ENCODE measurements at places on chromosomes 16 and 17.

DNA sequence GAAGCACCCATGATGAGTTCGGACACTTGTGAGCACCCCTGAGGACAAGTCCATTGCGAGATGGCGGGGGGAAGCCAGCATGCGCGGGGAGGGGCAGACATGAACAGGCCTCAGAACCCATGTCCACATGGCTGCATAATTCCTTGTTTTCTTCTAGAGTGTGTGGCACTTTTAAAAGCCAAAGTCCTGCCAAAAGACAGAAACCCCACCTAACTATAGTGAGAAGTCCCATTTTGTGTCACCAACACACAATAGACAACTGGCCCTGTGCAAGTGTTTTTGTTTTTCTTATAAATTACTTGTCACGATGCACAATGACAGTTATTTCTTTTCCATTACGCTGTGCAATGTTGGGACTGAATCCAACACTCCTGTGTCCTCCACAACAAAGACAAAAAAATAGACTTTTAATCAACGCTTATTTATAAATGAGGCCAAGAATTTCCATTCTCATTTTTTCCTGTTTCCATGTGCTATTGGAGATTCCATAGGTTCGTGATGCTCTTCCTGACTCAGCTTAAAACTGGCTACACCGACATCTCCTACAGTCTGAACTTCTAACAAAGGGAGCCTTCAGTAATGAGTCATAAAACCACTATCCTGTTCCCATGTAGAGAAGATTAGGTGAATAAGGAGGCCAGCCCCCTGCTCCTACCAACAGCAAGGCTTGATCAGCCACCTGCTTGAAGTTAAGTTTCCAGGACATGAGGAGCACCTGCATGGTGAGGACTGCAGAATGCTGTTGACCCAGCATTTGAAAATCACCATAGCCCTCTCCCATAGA lies 98.9 kb downstream of the ZNF423 start:
- DNase-seq = peak; percentile 58

DNA sequence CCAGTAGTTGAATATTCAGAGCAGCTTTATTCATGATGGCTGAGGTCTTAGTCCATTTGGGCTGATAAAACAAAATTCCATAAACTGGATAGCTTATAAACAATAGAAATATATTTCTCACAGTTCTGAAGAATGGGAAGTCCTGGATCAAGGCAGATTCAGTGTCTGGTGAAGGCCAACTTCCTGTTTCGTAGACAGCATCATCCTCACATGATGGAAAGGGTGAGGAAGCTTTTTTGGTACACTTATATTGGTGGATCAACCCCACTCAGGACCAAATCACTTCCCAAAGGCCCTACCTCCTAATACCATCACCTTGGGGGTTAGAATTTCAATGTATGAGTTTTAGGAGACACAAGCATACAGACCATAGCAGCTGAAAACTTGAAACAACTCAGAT lies 224.2 kb downstream of the CYB561 start:
- no peak for DNase-seq

- DNase-seq = peak; percentile 4
Observed at GRCh38 chr16:57191056-57191571, 5.0 kb downstream of the RSPRY1 start.

DNA sequence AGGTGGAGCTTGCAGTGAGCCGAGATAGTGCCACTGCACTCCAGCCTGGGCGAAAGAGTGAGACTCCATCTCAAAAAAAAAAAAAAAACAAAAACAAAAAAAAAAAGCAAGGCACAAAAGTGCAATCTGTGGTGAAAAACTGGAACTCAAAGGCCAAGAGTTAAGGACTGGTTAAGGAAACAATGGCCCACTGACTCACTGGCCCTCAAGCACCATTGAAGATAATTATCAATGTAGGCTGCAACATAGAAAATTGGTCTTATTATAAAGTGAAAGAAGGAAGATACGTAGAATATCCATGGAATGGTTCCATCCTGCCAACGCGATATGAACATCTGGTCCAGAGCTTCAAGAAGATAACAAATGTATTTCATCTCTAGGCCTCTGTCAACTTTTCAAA lies 444.2 kb downstream of the SOX9 start:
- DNase-seq = no peak

DNA sequence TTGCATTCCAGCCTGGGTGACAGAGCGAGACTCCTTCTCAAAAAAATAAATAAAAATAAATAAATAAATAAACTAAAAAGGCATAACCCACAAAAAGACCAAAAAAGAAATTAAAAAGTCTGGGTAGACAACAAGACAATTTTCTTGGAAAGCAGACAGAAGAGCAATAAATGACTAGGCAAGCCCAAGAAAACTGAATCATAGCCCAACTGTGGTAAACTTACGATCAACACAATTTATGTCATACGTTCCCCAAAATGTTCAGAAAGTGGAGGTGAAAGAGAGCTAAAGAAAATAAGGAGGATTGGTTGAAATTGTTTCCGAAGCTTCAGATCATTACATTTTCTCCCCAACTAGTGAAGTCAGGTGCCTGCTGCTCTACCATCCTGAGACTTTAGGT lies 31.3 kb upstream of the C17orf78 start:
- no peak for DNase-seq

DNA sequence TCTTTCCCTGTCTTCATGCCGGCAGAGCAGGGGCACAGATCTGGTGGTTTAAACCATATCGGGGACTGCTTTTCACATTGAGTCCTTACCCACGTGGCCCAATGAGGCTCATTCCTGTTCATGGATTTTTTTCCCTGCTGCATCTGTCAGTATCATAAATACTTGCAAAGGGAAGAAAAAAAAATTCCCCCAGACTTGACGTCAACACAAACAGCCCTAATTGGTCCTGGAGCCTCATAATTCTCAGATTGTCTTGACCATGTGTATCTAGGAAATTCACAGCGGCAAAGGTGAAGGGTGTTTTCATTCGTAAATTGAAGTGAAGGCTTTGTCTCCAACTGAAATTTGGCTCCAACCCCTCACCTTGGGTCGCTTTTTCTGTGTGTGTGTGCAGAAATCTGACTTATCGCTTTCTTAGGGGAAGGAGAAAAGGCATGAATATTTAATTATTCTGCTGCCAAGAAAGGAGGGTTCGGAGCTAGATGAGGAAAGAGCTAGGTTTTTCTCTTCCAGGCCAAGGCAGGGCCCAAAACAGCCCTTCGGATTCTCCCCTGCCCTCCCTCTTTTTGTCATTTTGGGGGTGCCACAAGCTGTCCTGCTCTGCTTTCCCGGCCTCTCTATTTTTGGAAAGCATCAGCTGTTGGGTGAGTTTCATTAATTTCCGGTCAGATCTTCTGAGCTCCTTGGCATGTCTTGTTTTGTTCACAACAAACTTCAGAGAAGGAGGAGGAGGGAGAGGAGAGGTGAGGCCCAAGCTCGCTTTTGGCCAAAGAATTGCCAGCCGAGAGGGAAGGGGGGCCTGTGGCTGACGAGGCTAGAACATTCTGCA lies 17.8 kb upstream of the CIBAR2 start:
- DNase-seq = no peak

GRCh38 chr16:56457927-56458470 lies 6.6 kb downstream of the OGFOD1 start:
- DNase-seq = no peak

- DNase-seq = no peak
Observed at GRCh38 chr17:74525465-74525725, 5.9 kb downstream of the CD300LB start.

DNA sequence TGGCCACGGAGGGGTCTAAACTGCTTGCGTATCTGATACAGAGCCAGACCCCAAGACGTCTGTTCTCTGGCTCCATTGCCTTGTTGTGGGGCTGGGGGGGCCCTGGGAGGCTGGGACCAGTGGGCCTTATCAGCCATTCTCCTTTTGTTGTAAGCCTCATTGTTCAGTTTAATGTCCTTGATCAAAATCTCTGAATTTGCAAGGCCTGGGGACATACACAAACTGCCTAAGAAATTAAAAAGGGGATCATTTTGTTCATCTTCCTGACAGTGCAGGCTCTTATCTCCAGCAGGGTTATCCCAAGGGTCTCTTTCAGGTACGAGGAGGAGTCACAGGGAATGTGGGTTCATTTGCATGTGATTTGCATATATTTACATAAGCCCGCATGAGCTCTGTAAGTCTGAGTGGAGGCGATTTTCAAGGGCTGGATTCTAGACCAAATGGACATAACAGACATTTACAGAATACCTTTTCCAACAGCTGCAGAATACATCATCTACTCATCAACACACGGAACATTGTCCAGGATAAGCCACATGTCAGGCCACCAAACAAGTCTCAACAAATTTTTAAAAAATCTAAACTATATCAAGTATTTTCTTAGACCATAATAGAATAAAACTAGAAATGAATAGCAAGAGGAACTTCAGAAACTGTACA lies 269.8 kb downstream of the RBFOX1 start:
- no peak for DNase-seq

GRCh38 chr17:59105852-59106462 lies 723 bp downstream of the TRIM37 start:
- peak; percentile 60 for DNase-seq

DNA sequence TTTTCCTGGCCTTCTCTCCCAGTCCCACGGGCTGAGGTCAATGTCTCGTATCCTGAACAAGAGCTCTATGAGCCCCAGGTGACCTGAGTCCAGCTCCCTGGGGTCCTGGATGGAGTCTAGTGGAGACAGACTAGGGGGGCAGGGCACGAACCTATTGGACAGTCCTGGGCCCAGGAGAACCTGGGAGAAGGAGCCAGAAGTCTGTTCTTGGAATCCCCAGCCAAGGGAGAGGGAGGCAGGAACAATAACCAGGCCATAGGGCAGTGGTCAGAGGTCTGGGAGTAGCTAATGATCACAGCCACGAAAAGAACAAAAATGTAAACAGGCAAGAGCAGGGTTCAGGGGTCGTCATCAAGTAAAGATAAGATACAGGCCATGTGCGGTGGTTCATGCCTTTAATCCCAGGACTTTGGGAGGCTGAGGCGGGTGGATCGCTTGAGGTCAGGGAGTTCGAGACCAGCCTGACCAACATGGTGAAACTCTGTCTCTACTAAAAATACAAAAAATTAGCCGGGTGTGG lies 60.8 kb downstream of the COPRS start:
- DNase-seq = no peak

- DNase-seq = no peak
Observed at GRCh38 chr17:8532021-8532420, 96.3 kb downstream of the NDEL1 start.

DNA sequence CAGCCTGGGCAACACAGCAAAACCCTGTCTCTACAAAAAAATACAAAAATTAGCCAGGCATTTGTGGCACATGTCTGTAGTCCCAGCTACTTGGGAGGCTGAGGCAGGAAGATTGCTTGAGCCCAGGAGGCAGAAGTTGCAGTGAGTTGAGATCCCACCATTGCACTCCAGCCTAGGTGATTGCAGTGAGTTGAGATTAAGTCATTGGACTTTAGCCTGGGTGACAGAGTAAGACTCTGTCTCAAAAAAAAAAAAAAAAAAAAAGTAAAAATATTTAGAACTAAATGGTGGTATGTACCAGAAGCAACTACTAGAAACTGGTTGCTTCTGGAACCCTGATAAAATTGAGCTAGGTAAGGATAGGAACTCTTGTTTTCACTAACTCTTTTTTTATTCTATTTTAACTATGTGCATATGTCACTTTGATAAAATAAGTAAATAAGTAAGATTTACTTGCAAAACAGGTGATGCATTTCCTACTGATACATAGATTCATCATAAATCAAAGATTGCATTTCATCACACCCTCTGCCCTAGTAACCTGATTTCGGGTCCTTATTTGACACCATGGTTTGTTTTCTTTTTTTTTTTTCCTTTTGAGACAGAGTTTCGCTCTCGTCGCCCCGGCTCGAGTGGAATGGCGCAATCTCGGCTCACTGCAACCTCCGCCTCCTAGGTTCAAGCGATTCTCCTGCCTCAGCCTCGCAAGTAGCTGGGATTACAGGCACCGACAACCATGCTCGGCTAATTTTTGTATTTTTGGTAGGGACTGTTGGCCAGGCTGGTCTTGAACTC lies 66.0 kb downstream of the USP32 start:
- no peak for DNase-seq

DNA sequence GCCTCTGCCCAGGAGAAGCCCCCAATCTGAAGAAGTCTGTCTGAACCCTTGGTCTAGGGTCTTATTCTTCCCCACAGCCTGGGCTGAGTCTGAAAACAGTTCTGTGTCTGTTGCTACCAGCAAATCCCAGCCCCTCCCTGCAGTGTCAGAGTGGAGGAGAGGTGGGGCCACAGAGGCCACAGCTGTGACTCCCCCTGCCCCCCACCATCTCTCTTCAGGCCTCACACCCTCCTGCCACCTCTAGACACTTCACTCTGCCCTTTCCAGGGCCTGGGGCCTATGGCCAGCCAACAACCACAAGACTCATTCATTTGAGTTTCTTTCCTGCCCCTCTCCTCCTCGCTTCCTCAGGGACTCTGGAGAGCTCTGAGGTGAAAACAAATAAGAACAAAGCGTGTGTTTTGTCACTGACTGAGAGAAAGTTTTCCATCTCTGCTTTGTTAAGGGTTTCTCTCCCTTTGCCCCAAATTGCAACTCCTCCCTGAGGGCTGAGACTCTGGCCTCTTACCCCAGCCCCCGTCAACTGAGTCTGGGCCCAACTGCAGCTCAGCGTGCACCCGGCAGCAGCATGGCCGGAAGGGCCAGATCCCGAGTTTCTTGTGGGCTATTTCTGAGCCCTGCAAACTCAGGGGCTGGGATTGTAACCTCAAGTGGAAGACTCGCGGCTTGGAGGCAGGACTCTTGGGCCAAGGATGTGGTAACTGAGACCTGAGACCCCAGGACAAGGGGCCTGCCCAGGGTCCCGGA lies 13.2 kb downstream of the C17orf50 start:
- DNase-seq = no peak

- no peak for DNase-seq
Observed at GRCh38 chr17:68184816-68185436, 62.9 kb upstream of the AMZ2 start.

- no peak for DNase-seq
Observed at GRCh38 chr17:63998721-63999679, 849 bp downstream of the PRR29 start.

DNA sequence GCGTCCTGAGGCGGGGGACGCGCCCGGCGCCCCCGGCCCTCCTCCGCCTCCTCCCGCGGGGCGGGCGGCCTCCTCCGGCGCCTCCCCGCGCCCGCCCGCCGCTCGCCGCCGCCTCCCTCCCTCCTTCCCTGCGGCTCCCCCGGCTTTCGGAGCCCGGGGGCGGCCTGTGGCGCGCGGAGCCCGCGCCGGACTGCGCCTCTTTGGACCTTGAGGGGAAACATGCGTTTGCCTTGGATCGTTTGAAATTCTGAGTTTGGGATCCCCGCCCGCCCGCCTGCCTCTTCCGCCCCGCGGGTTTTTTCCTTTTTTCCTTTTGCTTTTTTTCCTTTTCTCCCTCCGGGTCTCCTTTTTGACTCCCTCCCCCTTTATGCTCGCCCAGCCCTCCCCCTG lies 390 bp downstream of the ZNRF1 start:
- DNase-seq = no peak

DNA sequence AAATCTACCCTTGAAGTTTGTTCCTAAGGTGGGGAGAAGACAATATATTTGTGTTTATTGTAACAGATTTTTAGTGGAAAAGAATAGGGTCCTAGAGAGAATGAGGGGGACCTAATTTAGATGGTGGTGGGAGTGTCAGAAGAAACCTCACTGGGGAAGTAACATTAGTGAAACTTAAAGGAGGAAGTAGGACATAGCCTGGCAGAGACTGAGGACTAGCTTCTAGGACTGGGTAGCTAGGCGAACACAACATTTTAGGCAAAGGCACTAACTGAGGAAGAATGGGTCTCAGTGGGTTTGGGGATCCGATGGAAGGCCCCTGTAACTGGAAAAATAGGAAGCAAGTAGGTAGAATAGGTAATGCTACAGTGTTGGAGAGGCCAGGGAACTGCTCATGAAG lies 4.2 kb upstream of the ARL2BP start:
- no peak for DNase-seq

GRCh38 chr17:18856570-18856915 lies 1.4 kb upstream of the PRPSAP2 start:
- no peak for DNase-seq

Data from HT1080 (cell line).